ENCODE measurements at places on chromosomes 13 and 19.

GRCh38 chr13:51425410-51426042 lies 27.3 kb downstream of the INTS6 start:
- DNase-seq = no peak

DNA sequence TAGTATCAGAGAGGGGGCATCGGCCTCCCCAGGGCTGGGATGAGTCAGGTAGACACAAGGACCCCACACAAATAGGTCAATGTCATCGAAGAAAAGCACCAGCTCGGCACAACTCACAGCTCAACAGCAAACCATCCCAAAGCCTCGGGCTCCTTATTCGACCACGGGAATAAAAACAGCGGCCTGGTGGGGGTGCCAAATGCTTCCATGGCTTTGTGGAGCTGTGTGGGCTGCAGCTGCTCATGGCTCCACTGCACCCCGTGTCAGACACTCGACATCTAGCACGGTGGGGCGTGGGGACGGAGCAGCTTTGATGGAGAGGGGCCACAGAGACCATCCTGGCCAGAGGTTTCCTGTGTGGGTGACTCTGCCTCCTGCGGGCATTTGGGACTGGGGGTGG lies 212.5 kb upstream of the SOX1 start:
- DNase-seq = no peak

DNA sequence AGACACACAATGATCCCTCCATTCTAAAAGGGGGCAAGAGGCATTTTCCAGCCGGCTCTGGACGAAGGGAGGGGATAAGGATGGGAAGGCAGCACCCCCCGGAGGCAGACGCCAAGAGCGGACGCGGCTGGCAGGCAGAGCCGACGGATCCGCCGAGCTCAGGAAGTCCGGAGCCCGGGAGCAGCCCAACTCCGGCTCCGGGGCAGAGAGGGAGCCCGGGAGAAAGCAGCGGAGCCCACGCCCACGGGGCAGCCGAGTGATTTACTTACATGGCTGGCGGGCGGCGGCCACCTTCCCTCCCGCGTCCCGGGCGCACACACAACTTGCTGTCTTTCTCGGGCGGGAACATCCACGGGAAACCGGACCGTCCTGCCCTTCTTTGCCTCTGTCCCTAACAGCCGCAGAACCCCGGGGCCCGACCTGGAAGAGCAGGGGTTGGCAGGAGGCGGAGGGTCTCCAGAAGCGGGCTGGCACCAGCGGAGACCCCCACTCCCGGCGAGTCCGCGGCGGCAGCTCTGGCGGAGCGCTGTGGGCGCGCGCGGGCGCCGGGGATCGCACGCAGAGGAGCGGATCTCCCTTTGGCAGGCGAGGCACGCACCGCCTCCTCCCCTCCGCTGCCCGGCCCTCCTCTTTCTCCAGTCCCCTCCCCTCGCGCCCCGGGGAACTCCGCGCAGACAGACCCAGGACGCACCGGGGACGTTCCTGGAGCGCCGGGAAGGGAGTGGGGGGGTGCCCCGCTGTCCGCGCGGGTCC lies at the start of gene LHFPL6:
TSS of gene LHFPL6 (minus strand) at position 580 of the 753 bp plus-strand sequence.
- DNase-seq = peak; percentile 20

DNA sequence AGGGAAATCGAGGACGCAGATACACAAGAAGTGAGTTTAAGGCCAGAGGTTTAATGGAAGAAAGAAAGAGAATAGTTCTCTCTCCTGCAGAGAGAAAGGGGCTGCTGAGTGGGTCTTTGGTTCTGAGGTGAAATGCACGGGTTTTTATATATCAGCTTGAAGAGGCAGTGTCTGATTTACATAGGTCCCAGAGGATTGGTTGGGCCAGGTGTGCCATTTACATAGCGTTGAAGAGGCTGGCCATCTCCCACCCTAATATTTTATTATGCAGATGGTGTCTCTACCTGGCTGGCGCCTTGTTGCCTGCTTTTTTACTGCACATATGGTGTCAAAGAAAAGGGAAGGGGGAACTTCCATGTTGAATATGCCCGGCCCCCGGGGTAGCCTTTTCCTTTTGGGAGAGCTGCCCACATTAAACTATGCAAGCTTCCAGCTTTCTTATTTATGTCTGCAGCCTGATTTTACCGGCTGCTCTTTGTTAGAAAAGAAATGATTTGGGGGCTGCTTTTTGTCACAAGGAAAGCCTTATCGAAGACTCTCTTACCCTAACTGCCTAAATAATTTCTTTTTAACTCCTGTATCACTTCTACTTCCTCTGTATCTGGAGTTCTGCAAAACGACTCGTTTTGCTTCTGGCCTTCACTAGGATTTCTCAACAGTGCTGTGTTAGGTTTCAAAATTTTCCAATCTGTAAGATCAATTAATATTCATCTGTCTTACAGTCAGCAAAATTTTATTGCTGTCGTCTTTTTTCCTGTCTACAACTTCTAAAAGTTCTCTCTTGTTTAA lies 268.5 kb downstream of the B3GLCT start:
- no peak for DNase-seq

DNA sequence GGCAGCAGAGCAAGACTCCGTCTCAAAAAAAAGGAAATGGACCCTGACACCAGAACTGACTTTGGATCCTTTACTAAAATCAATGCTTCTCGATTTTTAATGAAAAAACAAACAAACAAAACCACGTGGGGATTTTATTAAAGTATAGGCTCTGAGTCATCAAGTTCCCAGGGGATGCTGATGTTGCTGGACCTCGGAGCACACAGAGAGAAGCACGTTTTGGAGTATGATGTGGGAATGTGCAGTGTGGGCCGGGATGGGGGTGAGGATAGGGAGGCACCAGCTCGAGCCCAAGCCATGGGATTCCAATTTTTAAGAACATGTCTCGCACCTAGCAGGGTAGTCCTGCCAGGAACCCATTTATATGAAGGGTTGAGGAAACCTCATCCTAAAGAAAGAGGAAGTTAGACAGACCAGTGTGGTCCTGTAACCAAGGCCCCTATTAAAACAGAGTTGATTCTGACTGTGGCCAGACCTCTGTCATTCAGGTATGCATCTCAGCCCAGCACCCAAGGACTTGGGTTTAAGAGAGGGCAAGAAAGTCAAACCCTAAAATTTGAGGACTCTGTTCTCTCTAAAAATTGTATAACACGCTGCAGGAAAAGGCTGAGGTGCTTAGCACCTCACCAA lies 6.4 kb downstream of the FLT1 start:
- no peak for DNase-seq

DNA sequence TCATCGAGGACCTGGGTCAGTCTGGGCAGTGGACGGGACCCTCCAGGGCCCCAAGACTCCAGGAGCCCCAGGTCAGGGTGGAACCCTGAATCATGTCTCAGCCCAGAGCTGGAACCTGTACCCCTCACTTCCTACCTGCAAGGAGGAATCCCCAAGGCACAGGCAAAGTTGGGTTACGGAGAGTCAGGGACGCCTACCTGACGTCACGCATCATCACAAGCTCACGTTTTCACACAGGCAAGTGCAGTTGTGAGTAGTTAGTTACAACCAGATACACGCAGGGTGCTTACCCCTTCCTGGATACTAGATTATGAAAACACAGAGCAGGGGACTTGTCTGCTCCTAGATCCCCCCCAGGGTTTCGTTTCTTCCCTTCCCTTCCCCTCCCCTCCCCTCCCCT lies 1.9 kb downstream of the RETN start:
- DNase-seq = no peak

- DNase-seq = no peak
These were observed 2.0 kb downstream of the GPR108 start for GRCh38 chr19:6735181-6735911.

DNA sequence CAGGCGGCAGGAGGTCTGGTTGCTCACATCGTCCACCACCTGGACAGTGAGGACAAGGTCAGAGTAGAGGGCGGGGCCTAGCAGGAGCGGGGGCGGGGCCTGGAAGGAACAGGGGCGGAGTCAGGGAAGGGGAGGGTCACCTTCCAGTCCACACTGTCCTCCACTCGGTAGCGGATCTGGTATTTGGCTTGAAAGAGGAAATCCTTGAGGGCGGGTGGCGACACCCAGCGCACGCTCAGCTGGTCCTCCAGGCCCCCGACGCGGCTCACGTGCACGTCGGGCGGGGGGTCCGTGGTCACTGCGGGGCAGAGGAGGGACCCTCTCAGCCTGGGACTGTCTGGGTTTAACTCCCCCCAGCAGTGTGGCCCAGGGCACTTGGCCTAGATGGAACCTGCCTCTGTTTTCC lies 8.2 kb downstream of the REX1BD start:
- DNase-seq = no peak

DNA sequence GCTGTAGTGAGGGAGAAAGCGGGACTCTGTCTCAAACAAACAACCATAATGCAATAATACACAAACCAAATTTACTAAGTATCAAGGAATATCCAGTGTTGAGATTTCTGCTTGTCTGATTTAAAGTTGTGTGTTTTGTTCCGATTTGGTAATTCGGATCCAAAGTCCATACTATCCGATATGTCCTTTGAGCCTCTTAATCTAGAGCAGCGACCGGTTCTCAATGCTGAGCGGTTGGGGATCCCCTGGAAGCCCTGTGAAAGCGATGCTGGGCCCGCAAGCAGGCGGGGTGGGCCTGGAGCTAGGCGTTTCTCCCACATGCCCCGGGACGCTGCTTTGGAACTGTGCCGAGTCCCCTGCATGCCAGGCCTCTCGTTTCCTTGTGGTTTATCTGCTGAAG lies 20.2 kb downstream of the C19orf44 start:
- DNase-seq = no peak

- no peak for DNase-seq
These were observed 18.9 kb downstream of the ELAVL1 start for GRCh38 chr19:7986321-7987113.

Measured in activated CD8-positive, alpha-beta memory T cell treated with anti-CD3 and anti-CD28 coated beads for 1 hour (primary cell).